ENCODE measurements at places on chromosomes 6 and 20.
A peak's percentile ranks its signal among the peaks of the same experiment; 100 is the strongest.

DNA sequence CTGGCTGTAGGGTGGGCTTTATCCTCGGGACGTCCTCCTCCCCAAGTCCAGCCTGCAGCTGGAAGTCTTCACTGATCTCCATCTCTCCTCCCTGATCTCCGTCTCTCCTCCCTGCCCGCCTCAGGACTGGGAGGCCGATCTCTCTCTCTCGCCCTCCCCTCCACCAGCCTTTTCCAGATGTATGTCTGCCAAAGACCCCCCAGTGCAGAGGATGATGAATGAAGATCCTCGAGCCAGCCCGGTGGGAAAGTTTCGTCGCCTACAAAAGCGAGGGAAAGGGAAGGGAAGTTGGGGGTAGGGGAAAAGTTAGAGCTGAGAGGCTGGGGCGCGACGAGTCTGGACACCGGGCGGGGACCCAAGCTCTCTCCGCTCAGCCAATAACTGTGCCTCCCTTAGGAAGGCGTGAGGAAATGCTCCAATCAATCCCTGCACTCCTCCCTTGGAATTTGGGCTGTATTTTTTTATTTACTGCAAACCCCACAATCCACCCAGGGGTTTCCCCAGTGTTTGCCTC is 595 bp upstream of the SRF start:
- no peak for DNase-seq

- DNase-seq, result no peak
These were observed 41.4 kb upstream of the SGK1 start for GRCh38 chr6:134359302-134359701.

DNA sequence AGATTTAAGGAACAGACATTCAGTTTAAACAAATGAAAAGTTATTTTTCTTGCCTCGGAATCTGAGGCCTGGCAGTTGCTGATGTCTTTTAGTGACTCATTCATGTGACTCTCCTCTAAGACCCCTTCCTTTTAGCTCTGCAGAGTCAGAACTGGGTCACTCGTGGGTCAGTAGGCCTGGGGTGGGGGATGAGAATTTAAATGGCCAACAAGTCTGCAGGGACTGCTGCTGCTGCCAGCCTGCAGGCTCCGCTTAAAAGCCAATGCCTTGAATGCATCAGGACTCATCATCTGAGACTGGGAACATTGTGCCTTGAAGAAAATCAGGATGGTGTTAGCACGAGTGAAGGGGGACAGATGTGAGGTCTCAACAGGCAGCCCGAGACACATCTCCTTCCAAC is 404.3 kb downstream of the CDH26 start:
- no peak for DNase-seq

- peak; percentile 24 for DNase-seq
These were observed 37.7 kb downstream of the PMEPA1 start for GRCh38 chr20:57672164-57672563.

GRCh38 chr6:17957904-17958620 is 29.4 kb downstream of the KIF13A start:
- no peak for DNase-seq

DNA sequence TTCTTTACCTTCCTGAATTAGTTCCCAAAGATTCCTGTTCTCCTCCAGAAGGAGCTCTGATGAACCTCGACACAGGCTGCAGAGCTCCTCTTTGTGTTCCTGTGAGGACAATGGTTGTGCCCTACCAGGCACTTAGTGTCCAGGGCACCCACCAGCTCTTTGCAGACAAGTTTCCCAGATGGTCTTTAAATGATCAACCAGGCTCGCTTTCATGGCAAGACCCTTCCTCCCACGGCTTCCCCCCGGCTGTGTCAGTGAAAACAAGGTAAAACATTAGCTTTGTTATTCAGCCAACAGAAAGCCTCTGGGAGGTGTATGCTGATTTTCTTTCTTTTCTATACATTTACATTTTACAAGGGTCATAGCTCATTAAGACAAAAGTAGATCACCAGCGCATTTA is 32.3 kb upstream of the CNKSR3 start:
- DNase-seq, result no peak

DNA sequence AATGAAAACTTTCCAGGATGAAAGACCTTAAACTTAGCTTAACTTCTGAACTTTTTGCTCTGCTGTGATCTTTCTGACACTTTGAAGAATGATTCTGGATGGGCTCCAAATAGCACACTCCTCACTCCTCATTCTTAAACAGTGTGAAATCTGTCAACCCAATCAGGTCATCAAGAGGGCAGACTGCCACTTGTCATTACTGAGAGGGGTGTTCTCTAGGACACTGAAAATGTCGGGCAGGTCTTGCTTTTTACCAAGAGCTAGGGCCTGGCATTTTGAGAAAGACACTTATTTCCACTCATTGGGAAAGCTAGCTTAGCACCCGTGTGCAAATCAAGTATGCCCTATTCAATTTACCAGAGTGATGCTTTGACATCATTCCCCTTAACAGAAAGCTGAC is 122.2 kb downstream of the MTFR2 start:
- DNase-seq, result no peak

DNA sequence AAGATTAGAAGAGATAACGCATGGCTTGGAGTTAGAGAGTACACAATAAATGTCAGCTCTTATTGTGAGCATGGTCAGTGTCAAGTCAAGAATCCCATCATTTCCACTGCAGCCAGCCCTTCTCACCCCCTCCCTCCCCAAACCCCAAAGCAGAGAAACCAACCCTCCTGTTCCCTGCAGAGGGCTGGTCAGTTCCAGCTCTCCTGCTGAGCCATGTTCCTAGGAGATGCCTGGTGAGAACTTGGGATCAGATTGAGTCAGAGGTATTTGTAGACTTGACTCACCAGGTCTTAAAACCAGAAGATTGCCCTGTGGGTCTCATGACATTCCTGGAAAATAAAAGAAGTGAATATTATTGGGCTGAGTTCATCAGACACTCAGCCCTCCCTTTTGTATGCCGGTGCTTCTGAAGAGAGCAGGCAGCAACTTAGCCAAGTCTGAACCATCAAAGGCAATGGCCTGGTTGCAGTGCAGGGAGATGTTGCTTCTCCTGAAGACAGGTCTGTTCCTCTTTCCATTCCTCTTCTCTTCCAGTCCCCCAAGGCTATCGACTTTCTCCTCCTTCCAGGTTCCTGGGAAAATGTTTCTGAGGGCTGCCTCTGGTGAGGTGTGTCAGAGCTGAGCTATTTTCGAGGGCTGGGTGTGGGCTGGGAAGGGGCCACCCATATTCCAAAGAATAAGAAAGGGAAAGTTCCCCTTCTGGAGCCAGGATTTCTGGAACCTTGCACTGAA is 278.2 kb upstream of the SUPT3H start:
- DNase-seq, result no peak

DNA sequence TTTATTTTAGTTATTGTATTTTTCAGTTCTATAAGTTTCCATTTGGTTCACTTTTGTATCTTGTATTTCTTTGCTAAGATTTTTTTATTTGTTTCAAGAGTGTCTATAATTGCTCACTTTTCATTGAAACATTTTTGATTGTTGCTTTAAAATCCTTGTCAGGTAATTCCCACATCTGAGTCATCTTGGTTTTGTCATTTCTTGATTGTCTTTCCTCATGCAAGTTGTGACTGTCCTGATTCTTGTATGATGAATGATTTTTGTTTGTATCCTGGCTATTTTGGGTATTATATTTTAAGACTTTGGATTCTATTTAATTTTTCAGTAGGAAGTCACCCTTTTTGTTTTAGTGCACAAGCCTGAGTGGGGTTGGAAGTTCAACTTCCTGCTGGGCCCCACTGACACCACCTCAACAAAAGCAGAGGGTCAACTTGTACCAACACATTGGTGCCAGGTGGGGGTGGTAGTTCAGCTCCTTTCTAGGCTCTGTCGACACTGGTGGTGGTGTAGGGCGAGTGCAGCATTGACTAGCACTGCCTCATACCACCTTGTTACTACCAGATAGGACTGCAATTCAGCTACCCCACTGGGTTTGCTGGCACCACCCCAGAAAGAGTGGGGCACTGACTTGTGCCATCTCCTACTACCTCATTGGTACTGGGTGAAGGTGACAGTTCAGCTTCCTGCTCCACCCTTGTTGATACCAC is 8.8 kb downstream of the RSPH3 start:
- no peak for DNase-seq

GRCh38 chr6:44452725-44453124 is 65.2 kb downstream of the CDC5L start:
- no peak for DNase-seq

GRCh38 chr6:74166849-74167248 is 470.8 kb downstream of the CD109 start:
- no peak for DNase-seq

GRCh38 chr6:124960757-124961463 is 1.3 kb upstream of the RNF217 start:
- DNase-seq, result peak; percentile 49

DNA sequence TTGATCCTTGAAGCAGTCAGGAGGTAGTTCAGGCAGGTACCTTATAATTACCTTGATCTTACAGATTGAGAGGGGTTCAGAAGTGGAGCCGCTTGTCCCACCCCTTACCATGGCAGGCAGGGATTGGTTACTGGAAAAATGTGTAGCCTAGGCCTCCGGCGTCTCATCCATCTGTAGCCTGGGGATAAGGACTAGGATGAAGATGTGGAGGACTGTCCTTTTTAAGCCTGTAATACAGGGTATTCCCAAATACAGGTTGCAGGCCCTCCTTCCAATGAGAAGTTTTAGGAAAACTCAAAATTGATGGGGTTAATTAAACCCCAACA is 2.8 kb downstream of the HMGA1 start:
- no peak for DNase-seq

- DNase-seq, result peak; percentile 51
These were observed 71.9 kb downstream of the NOL4L start for GRCh38 chr20:32513031-32513866.

DNA sequence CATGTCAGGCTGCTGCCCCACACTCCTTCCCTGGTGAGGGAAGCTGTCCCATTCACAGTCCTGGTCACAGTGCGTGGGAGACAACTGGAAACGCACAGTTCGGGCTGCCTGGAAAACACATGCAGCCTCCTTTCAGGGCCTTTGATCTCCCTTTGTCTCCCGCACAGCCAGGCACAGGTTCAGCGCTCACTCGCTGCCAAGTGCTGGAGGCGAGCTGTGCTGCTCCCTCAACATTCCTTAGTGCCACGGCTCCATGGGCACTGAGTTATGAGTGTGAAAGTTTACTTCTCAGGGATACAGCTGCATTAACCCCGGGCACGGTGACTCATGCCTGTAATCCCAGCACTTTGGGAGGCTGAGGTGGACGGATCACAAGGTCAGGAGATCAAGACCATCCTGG is 9.1 kb downstream of the YTHDF1 start:
- DNase-seq, result no peak

DNA sequence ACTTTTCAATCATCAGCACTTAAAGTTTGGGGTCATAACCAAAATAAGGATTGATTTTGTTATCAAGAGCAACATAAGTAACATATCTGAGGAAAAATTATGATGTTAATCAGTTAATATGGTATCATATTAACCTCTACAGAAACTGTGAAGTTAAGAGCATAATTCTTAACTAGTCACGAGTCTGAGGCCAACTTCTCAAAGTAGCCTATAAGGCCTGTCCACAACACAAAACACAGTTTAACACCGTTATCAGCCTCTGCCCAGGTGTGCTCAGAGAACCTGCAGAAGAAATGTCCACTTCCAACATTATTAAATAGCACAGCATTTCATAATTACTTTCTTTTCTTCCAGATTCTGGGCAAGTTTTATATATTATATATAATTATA is 1.1 kb downstream of the STX7 start:
- peak; percentile 17 for DNase-seq

DNA sequence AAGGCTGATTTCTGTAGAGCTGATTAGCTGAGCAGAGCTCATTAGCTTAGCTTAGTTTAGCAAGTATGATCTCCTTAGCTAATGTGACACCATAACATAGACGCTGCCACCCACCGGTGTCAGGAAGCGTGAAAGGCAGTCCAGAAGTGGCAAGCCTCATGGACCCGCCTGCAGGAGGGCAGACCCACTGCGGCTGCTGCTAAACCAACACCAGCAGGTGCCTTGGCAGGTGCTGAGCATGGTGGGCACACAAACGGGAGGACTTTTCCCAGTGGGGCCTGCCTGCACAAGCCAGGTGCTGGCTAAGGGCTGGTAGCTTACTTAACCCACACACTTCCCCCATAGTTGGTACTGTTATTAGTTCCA is 22.7 kb downstream of the ZDHHC14 start:
- no peak for DNase-seq

DNA sequence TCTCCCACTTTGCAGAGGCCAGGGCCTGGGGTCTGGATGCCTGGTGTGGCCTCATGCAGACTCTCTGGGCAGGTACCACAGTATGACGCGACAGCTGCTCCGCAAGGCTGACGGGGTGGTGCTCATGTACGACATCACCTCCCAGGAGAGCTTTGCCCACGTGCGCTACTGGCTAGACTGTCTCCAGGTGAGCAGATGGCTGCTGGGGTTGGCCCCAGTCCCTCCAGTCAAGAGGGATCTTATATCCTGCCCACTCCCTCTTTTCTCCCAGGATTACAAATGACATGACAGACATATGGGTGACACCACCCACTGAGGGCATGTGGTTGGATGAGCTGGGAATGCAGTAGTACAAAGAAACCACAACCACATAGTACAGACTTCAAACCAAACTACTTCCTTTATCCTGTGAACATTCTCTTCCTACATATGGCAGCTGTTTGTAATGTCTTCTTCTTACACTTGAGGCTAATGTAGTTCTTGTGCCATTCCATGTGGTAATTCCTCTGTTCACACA is 29.9 kb downstream of the RAB44 start:
- DNase-seq, result peak; percentile 94

- no peak for DNase-seq
These were observed 134.1 kb downstream of the ELOVL4 start for GRCh38 chr6:79813143-79813850.

- peak; percentile 57 for DNase-seq
These were observed 656 bp downstream of the RTEL1 start for GRCh38 chr20:63658749-63659187.

- peak; percentile 42 for DNase-seq
These were observed 136.3 kb downstream of the ZMYND8 start for GRCh38 chr20:47220161-47220582.

- DNase-seq, result no peak
These were observed 21.0 kb downstream of the PTK7 start for GRCh38 chr6:43097098-43097489.

DNA sequence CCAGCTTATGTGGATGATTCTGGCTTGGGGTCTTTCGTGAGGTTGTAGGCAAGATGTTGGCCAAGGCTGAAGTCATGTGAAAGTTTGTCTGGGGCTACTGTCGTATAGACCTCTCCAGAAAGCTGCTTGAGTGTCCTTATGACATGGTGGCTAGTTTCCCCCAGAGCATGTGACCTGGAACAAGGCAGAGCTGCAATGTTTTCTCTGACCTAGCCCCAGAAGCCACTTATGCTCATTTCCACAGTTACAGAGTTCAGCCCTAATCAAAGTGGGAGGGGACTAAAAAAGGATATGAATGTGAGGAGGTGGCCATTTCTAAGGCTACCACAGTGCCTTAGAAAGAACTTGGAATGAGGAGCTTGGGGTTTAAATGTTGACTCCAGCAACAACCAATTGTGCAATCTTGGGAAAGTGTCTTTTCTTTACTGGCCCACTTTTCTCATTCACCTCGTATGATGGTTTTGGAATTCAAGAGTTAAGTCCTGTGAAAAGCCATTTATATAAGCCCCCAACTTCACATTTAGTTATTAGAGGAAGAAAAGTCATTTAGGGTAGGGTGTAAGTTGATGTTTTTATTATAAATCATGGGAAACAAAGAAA is 5.9 kb upstream of the ASXL1 start:
- peak; percentile 69 for DNase-seq
